ENCODE measurements at places on chromosomes 2 and 18. TPM values are rescaled to one million over a fixed set of nuclear protein-coding genes. Genes with fewer than 3 reads are reported as not detected.

- DNase-seq: no peak
Observed at GRCh38 chr18:58960946-58961722, 96.5 kb downstream of the ZNF532 start.

Gene SLC40A1
- 95.4 TPM for total RNA-seq

DNA sequence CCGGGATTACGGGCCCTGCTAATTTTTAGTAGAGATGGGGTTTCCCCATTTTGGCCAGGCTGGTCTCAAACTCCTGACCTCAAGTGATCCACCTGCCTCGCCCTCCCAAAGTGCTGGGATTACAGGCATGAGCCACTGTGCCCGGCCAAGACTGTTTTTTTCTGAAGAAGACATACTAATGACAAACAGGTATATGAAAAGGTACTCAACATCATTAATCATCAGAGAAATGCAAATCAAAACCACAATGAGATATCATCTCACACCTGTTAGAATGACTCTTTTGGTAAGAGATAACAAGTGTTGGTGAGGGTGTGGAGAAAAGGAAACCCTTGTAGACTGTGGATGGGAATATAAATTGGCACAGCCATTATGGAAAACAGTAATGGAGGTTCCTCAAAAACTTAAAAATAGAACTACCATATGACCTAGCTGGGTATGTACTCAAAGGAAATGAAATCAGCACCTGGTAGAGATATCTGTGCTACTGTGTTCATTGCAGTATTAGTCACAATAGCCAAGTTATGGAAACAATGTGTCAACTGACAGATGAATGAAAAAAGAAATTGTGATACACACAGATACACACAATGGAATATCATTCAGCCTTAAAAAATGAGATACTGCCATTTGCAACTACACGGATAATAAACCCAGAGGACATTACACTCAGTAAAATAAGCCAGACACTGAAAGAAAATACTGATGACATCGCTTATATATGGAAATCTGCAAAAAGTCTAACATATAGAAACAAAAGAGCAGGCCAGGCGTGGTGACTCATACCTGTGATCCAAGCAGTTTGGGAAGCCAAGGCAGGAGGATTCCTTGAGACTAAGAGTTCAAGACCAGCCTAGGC is 20.8 kb downstream of the SOS1 start:
- DNase-seq: no peak

Gene RSAD2
- total RNA-seq: 8.9 TPM

- no peak for DNase-seq
Observed at GRCh38 chr2:172215172-172215935, 112.7 kb upstream of the DLX2 start.

Gene VWA3B
- total RNA-seq: 2.8 TPM

DNA sequence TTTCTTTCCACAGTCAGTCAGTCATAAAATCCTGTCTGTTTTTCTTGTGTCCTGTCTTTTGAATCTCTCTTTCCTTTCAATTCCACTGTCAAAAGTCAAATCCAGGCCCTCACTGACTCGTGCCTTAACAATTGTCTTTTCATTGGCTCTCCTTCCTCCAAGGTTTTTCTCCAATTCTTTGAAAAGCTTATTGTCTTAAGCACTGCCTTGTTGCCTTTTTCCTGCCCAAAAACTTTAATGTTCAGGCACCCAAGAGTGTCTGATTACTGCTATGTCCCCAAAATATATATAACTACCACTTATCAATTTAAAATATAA is 13.9 kb upstream of the SULT1C4 start:
- no peak for DNase-seq

Measured in mucosa of descending colon (tissue), 3 donors.